ENCODE measurements at places on chromosomes 1 and 21.

DNA sequence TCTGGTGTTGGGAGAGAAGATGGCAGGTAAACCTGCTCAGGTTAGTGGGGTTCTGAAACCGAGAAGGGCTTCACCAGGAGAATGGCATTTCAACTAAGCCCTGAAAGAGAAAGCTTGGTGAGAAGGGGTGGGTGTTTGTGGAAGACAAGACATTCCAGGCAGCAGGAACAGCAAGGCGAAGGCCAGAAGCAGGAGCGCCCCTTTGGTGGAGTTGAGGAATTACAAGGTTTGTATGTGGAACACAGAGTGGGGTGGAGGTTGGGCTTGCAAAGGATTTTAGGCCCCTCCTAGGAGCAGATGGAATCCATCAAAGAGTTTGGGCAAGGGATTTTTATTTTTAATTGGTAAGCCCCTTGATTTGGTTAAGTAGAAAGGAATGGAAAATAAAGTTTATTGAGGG, 24.8 kb upstream of the ELOA start:
- H3K4me3 ChIP-seq, result no peak overlapping the region
- H3K36me3 ChIP-seq, result no peaks in the 10 kb centered on the region
- DNase-seq, result no peak
- no peaks in the 10 kb centered on the region for H3K27me3 ChIP-seq
- no peak overlapping the region for H3K27ac ChIP-seq
- H3K4me1 ChIP-seq, result peaks cover 18% of the 10 kb centered on the region

GRCh38 chr1:1835546-1835945, 55.3 kb downstream of the GNB1 start:
- H3K27ac ChIP-seq, result no peak overlapping the region
- H3K36me3 ChIP-seq, result peaks cover 43% of the 10 kb centered on the region
- H3K27me3 ChIP-seq, result no peaks in the 10 kb centered on the region
- no peak overlapping the region for H3K4me3 ChIP-seq

DNA sequence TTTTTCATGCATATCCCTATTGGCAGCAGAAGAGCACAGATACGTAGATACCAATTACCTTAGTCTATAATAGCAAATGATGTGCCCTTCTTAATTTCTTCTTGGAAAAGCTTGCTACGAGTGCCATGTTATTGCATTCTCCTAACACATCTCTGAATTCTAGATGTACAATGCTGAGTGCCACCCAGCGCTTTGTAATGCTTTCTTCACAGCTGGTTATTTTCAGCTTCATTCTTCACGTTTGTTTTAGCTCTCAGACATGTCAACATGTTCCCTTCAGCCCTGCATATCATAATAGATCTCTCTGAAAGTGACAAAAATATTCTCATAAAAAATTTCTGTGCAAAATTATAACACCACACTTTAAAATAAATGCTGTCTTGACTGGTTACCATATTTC, 981.2 kb downstream of the TTLL7 start:
- no peaks in the 10 kb centered on the region for H3K36me3 ChIP-seq
- no peak overlapping the region for H3K27ac ChIP-seq
- H3K4me3 ChIP-seq, result no peak overlapping the region
- no peaks in the 10 kb centered on the region for H3K4me1 ChIP-seq
- no peaks in the 10 kb centered on the region for H3K27me3 ChIP-seq
- DNase-seq, result no peak

DNA sequence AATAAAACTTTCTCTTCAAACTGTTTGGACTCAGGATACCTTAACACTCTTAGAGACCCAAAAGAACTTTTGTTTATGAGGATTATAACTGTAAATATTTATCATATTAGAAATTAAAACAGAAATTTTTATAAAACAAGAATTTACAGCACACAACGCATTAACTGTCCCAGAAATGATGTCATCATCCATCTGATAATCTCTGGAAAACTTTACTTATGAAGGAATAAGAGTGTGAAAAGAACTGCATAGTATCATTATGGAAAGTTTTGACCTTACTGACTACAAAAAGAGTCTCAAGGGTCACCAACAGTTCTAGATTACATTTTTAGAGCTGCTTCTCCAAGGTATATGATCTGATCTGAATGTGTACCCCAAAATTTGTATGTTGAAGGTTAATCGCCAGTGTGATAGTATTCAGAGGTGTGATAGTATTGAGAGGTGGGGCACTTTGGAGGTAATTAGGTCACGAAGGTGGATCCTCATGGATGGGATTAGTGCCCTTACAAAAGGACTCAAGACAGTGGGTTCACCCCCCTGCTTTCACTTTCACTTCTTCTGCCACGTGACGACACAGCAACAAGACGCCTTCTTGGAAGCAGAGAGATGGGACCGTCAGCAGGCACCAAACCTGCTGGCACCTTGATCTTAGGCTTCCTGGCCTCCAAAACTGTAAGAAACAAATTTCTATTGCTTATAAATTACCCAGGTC, 95.7 kb upstream of the NR5A2 start:
- H3K27ac ChIP-seq, result no peak overlapping the region
- H3K27me3 ChIP-seq, result peaks cover 26% of the 10 kb centered on the region
- H3K4me1 ChIP-seq, result peaks cover 6% of the 10 kb centered on the region
- H3K36me3 ChIP-seq, result no peaks in the 10 kb centered on the region

- H3K27ac ChIP-seq, result no peak overlapping the region
- H3K27me3 ChIP-seq, result peaks cover 3% of the 10 kb centered on the region
- no peak overlapping the region for H3K4me3 ChIP-seq
- H3K36me3 ChIP-seq, result no peaks in the 10 kb centered on the region
- peaks cover 16% of the 10 kb centered on the region for H3K4me1 ChIP-seq
Measured at GRCh38 chr1:84742653-84743052, 52.4 kb upstream of the SSX2IP start.

DNA sequence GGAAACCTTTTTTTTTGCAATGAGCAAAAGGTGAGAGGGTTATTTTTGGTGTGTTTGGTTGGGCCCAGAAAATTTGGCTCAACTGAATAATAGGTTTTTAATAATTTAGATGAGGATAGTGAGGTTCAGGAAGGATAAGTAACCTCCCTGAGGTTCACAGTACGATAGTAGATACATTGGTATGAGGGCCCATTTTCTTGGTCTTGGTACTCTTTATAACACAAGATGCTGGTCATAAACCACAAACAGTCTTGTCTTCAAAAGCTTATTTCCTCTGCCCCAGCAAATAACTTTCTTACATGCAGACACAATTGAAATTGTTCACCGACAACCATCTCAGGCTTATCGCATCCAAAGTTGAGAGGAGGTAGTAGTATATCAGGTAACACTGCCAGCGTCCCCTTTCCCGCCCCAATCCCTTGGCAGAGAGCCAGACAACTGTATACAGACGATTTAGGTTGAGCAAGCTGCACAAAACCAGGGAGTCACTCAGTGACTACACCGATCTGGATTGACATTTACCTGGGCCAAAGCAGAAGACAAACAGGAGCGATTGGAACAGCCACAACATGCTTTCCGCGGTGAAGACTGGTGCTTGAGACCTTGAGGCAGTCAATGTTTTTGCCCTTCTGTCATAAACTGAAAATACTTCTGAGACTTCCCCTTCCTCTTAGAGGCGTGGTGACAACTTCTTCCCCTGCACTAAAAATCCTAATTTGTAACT, at the start of gene SLAMF6:
Gene SLAMF6, minus strand, starts transcription at position 634 of the 724 bp plus-strand sequence. Its CDS starts 63 bp downstream, at position 571.
- H3K4me3 ChIP-seq, result peak within 1 kb of the TSS; percentile 84
- H3K36me3 ChIP-seq, result peaks cover 41% of the 10 kb centered on the region
- peaks cover 64% of the 10 kb centered on the region for H3K4me1 ChIP-seq
- peak; percentile 55 for DNase-seq
- peak within 1 kb of the TSS; percentile 93 for H3K27ac ChIP-seq
- H3K27me3 ChIP-seq, result no peaks in the 10 kb centered on the region

- DNase-seq, result no peak
- peaks cover 76% of the 10 kb centered on the region for H3K36me3 ChIP-seq
- H3K4me3 ChIP-seq, result peak overlapping the region; percentile 27
- peaks cover 40% of the 10 kb centered on the region for H3K4me1 ChIP-seq
Measured at GRCh38 chr1:37699147-37699546, 6.8 kb downstream of the CDCA8 start.

DNA sequence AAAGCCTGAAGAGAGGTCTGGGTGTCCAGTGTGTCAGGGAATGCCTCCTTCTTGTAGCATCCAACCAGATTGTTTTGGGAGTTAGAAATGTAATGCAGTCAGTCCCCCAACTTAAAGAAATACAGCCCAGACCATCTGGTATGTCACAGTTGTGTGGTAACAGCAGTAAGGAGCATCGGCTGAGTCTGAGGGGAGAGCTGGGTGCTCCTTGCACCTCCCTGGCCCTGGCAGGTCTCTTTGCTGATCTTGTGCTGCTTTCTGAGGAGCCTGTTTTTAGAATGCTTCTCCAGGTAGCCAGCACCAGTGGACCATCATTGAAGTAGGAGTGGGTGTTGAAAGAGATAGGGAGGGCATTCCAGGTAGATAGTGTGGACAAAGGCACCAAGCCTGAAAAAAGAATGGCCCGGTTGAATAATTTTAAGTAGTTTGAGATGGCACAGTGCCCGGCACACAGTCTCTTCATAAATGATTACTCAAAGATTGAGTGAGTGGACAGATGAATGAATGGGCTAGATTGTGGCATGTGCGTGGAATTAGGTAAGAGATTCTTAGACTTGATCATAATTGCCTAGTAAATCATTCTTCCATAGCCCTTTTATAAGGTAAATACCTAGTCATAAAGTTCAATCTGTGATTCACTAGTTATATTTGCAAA, 46.5 kb downstream of the LAMC1 start:
- no peak overlapping the region for H3K27ac ChIP-seq
- H3K27me3 ChIP-seq, result peaks cover 14% of the 10 kb centered on the region
- H3K4me3 ChIP-seq, result no peak overlapping the region
- DNase-seq, result no peak
- H3K36me3 ChIP-seq, result no peaks in the 10 kb centered on the region

GRCh38 chr1:67664048-67664447, 21.0 kb upstream of the GADD45A start:
- H3K36me3 ChIP-seq, result no peaks in the 10 kb centered on the region
- no peak for DNase-seq
- H3K27me3 ChIP-seq, result peaks cover 36% of the 10 kb centered on the region
- H3K27ac ChIP-seq, result no peak overlapping the region
- no peak overlapping the region for H3K4me3 ChIP-seq

DNA sequence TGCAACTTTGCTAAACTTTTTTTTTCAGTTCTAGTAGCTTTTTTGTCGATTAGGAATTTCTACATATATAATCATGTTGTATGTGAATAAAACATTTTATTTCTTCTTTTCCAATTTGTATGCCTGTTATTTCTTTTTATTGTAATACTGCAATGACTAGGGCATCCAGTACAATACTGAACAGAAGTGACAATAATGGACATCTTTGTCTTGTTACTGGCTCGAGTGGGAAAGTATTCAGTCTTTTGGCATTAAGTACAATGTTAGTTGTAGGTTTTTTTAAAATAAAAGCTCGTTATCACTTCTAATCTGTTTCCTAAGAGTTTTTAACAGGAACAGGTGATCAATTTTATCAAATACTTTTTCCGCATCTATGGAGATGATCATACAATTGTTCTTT, 9.8 kb downstream of the STPG1 start:
- peaks cover 22% of the 10 kb centered on the region for H3K36me3 ChIP-seq
- no peak overlapping the region for H3K27ac ChIP-seq
- no peak for DNase-seq
- no peaks in the 10 kb centered on the region for H3K4me1 ChIP-seq

GRCh38 chr1:241841691-241842090, 6.3 kb upstream of the EXO1 start:
- peaks cover 4% of the 10 kb centered on the region for H3K4me1 ChIP-seq
- no peak overlapping the region for H3K27ac ChIP-seq
- no peaks in the 10 kb centered on the region for H3K36me3 ChIP-seq
- DNase-seq, result no peak
- peaks cover 4% of the 10 kb centered on the region for H3K27me3 ChIP-seq
- H3K4me3 ChIP-seq, result no peak overlapping the region

- H3K27ac ChIP-seq, result no peak overlapping the region
- peaks cover 1% of the 10 kb centered on the region for H3K4me1 ChIP-seq
- H3K4me3 ChIP-seq, result no peak overlapping the region
- peaks cover 37% of the 10 kb centered on the region for H3K36me3 ChIP-seq
- H3K27me3 ChIP-seq, result no peaks in the 10 kb centered on the region
- no peak for DNase-seq
Measured at GRCh38 chr1:161784968-161785367, 18.8 kb downstream of the ATF6 start.

DNA sequence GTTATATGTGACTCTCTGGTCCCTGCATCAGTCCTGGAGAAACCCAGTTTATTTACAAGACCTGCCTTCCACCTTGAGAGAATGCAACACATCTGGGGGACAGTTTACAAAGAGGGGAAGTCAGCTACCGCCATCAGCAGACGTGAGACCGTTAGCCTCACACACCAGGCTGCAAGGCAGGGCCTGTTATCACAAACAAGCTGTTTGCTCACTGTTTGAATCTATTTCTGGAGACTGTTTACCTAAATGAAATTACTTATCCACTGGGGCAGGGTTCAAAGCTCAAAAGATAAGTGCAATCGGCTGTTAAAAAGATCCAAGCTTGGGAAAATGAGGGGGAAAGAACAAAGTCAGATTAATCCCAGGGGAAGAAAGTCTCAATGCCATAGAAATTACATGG, 134.4 kb downstream of the ZNF281 start:
- DNase-seq, result no peak
- no peaks in the 10 kb centered on the region for H3K36me3 ChIP-seq
- peaks cover 14% of the 10 kb centered on the region for H3K27me3 ChIP-seq
- H3K27ac ChIP-seq, result no peak overlapping the region
- no peak overlapping the region for H3K4me3 ChIP-seq
- H3K4me1 ChIP-seq, result no peaks in the 10 kb centered on the region

Measured in activated CD4-positive, alpha-beta memory T cell treated with anti-CD3 and anti-CD28 coated beads, Interleukin-2, amount 10 ng/mL, durations not matched to agents 7 days and 5 days (primary cell).